NCI-H1105 treated with DMSO at 0.1 percent for 48 hours (cell line): ENCODE measurements at places on chromosomes 1 and 21.
A peak's percentile ranks its signal among the peaks of the same experiment; 100 is the strongest.

DNA sequence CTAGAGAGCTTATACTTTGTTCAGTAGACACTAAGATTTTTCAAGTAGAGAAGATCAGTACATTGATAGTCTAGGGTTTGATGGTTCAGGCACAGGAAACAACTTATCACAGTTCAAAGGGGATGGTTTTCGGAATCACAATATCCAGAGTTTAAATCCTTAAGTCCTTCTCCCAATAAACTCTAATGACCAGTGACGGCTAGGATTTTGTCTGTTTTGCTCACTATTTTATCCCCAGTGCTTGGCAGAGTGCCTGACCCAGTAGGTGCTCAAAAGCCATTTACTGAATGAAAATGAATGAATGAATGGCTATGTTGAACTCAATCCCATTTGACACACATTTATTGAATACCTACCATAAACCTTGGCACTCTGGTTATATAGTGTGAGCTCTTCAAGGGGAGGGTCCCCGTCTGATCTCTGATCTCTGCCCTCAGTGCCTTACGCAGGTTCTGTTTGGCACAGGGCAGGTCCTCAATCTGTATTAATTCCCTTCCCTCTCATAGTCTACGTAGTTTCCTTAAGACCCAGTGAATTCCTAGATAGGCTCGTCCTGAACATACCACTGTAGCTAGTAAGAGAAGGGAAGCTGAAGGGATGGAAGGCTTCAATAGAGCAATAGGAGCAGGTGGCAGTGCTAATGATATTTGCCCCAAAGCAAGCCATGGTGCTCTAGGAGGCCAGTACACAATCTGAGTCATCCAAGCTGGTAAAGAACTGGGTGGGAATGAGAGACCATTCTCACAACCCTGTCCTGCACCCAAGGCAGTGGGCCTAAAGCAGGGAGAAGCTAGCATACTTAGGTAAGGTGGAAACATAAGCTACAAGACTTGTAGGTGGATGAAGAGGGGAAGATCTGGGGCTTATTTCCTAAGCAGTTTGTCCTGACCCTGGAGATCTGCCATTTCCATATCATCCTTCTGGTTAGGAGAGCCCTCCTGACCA is 53.4 kb downstream of the DMAP1 start:
- DNase-seq: no peak

DNA sequence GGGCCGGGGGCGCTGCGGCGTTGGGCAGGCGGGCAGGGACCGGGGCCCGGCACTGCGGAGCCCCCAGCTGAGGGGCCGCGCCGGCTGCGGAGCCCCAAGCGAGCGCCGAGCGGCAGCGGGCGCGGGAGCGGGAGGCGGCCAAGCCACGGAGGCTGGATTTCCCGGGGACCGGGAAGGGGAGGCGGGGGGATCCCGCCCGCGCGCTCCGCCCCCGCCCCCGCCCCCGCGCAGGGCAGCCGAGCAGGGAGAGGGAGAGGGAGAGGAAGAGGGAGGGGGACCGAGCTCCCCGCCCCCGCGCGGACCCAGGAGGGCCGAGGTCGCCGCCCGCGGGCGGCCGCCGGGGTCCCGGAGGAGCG is at the start of gene DLGAP3:
Gene DLGAP3 (minus strand): TSS at position 154 of the 356 bp plus-strand sequence. CDS start 24,267 bp downstream, outside the sequence.
- peak; percentile 58 for DNase-seq

- DNase-seq: peak; percentile 99
Measured at GRCh38 chr21:38140207-38140903, 116.4 kb upstream of the KCNJ15 start.

GRCh38 chr1:53367503-53368313 is 39.8 kb upstream of the LRP8 start:
- DNase-seq: no peak

- DNase-seq: no peak
Measured at GRCh38 chr1:204821476-204821875, 49.2 kb upstream of the NFASC start.

DNA sequence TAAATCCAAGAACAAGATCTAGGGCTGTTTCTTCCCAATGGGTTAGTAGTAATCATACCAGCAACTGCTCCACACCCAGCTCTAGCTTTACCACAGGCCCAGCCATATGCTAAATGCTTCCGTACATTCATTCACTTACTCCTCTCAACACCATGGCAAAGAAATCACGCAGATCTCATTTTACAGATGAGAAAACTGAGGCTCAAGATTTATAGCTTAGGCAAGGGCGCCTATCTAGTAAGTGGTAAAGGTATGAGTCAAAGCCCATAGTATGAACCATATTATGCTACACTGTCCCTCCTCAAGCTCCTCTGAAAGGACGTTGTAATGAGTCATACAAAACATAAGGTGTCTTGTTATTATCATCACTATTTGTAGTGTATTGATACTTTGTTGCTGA is 82.2 kb downstream of the NIBAN1 start:
- DNase-seq: no peak

DNA sequence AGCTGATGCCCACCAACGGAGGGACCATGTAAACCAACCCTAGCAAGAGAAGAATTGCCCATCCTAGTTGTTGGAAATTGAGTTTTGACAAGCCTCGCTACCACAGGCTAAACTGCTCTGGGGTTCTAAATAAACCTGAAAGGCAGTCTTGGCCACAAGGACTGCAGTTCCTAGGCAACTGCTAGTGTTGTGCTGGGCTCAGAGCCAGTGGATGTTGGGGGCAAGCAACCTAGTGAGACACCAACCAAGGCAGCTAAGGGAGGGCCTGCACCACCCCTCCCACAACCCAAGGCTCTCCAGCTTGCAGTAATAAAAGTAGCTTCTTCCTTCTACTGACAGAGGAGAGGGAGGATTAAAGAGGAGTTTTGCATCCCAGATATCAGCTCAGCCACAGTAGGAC is 102.4 kb upstream of the PKN2 start:
- no peak for DNase-seq

DNA sequence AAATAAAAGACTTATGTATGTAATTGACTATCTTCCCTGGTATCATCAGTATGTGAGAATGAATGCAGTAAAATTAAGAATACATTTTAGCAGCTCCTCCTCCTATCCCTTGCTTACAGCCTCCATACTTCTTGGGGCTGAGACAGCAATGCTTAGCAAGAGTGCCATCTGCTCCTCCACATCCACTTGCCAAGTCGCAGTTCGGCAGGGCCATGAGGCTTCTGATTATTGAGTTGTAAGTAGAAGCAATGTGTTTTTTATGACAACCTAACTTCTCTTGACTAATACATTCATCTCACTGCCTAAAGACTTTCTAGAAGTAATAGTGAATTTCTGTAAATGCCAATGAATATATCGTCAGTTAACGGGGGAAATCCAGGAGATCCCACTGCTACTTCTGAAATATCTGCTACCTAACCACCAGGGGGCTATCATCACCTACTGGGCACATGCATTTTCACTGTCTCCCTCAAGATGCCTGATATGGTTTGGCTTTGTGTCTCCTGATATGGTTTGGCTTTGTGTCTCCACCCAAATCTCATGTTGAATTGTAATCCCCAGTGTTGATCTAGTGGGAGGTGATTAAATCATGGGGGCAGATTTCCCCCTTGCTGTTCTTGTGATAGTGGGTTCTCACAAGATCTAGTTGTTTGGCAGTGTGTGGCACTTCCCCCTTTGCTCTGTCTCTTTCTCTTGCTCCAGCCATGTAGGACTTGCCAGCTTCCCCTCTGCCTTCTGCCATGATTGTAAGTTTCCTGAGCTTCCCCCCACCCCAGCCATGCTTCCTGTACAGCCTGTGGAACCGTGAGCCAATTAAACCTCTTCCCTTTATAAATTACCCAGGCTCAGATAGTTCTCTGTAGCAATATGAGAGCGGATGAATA is 59.6 kb downstream of the EXTL2 start:
- DNase-seq: no peak

DNA sequence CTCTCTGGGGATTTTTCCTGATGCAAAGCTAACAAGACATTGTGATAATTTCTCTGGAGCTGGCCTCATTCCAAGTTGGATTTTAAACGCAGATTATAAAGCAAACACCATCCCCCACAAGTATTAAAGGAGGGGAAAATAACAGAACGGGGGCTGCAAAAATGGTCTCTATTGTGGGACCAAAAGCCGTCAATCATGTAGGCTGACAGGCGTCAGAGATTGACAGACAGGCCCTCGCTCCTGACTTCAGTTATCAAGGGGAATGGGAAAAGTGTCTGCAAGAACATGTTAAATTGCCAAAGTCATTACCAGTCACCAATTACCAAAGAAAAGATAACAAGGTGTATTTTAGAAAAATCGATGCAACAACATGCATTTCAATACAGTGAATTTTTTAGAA is 307.4 kb upstream of the POU3F1 start:
- DNase-seq: no peak

DNA sequence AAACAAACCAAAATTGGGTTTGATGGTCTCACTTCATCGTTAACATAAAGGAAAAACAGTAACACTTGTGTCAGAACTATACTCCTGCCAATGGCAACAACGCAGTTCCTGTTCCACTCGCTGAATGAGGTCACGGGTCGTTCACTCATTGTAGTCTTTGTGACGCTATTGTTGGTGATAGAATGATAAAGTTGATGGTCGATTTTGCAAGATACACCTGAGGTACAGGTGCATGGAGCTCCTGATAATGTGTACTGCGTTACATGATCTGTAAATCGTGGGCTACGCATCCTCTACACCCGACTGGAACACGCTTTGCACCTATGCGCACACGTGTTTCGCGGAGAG is 391 bp upstream of the CENPS start:
- no peak for DNase-seq

DNA sequence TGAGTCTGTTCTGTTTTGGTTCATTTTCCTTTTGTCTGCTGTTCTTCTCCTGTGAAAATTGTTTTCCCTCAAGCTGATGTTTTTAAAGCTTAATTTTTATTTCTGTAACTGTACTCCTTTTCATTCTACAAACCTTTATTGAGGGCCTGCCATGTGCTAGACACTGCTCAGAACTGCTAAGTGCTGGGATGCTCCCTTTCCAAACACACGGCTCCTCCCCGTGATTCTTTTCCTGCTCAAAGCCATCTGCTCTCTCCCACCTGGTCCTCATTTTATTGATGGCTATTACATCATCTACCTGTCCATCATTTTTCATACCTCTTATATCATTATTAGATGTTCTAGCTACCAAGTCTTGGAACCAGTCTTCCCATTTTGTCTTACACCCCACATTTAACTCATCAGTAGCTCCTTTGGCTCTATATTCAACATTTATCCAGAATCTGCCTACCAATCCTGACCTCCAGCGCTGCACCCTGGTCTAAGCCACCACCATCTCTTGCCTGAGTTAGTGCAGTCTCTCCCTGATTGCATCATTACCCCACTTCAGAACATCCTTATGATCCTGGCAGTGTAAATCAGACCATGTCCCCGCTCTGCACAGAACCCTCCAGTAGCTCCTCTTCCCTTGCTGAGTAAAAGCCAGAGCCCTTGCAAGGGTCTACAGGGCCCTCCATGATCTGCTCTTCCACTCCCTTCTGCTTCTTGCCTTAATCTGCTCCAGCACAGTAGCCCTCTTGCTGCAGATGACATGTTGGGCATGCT is 118.1 kb downstream of the CACNA1E start:
- DNase-seq: no peak

- DNase-seq: no peak
Measured at GRCh38 chr1:247825362-247825761, 1.4 kb upstream of the OR14A16 start.

DNA sequence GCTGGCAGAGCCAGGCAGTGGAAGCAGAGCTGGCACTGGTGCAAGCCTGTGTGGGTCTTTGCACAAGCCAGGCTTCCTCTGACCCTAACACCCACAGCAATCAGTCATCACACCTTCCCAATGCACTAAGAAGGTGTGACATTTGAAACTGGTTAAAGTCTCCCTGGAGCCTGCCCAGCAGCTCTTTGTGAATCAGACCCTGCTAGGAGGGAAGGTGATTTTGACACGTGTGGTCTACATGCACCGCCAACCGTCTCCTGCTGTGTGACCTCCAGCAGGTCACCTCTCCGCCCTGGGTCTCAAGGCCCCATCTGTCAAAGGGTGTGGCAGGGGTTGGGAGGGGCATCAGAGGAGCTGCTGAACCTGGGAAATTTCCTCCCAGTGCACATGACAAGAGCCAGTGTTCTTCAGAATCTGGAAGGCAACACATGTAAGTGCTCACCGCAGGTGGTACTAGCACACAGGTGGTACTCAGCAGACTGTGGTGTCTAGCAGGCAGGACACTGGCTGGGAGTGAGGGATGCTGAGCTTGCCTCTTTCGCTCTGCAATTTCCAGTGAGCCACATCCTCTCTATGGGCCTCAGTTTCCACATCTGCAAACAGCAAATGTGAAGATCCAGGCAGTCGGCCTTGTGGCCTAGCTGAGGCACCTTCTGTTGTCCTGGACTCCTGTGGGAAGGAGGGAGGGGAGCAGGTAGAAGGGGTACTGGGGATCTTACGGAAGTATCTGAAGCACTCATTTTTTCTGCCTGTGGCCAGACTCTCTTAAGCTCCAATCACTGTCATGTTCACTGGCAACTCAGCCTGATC is 123.2 kb downstream of the DMRTB1 start:
- no peak for DNase-seq

DNA sequence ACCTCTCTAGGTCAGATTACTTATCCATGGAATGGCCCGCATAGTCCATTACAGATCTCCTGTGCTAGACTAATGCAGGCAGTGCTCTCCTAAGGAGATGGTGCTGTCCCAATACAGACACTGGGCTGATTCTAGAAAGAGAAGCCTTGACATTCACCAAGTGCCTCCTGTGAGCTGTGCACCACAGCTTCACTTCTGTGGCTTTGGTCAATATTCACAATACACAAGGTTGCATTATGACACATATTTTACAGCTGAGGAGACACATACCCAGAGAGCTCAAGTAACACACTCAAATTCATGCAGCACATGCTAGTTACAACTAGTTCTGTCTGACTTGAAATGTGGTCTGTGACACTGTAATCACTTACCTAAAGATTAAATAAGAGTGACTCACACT is 59.4 kb upstream of the LRRC8B start:
- DNase-seq: no peak

DNA sequence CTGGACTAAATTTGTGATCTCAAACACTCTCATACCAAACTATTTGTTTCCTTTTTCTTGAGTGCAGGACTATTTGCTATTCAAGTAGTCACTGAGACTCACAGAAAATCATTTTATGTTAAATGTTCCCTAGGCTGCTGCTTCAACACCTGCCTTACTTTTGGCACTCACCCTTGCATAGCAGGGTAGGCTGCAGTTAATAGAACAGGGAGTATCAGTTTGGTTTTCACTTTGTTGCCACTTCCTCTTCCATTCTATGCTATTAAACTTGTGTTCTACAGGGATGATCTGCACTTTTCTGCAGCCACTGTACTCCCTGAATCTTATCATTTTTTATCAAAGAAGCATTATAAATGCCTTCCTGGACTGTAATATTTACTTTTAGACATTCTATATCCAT is 148.7 kb upstream of the PRMT6 start:
- DNase-seq: no peak

DNA sequence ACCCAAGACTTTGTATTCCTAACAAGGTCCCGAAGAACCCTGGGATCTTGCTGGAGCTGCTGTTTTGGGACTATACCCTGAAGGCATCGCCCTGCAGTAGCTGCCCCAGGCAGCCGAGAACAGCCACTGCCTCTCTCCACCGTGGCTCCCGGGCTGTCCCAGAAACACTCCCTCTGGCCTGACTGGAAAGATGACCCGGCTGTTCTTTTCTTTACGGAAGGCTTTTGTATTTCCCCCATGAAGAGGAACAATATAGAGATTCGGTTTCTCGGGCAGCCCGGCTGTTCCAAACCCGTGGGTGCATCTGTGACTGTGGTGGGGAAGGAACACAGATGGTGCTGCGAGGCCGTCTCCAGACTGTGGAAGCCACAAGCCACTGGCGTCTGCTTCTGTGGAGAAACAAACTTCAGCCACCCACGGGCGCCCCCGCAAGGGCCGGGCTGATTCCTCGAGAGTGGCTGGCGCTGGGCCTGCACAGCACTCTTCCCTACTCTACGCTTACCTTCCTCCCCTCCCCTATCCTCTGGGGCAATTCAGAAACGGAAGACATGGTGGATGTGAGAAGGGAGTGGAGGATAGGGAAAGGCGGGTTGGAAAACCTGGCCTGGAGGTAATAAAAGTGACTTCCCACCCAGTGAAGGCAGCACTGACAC is 33.7 kb upstream of the VASH2 start:
- no peak for DNase-seq
